ENCODE measurements at places on chromosomes 5 and 9.
A peak's percentile ranks its signal among the peaks of the same experiment; 100 is the strongest.

DNA sequence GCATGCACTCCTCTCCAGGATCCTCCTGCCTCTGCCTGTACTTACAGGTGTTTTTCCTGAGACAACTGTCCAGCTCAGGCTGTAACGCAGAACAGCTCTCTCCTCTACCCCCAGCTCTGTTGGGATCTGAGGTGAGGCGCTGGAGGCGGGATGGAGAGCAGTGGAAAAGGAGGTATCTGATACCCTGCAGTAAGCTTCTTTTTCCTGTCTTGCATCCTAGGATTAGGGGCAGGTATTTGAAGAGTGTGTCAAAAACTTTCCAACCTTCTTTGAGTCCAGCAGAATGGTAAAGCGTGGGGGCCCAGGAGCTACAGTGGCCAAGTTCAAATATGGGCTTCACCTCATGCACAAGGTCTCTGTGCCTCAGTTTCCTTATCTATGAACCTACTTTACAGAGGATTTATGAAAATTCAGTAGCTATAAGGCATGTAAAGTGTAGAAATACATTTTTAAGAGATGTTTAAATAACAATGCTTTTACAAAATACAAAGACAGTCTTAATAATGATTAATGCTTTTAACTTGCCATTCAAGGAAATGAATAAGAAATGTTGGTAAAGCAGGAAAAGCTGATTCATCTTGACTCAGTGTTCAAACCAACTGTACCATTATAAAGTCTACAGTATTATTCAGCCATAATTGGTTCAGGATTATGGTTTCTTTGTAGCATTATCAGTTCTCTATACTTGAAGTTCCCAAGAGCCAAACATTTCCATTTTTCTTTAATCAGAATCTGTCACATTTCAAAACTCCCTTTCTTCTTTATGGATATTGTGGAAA lies 26.1 kb downstream of the MAP1B start:
- no peak for DNase-seq

DNA sequence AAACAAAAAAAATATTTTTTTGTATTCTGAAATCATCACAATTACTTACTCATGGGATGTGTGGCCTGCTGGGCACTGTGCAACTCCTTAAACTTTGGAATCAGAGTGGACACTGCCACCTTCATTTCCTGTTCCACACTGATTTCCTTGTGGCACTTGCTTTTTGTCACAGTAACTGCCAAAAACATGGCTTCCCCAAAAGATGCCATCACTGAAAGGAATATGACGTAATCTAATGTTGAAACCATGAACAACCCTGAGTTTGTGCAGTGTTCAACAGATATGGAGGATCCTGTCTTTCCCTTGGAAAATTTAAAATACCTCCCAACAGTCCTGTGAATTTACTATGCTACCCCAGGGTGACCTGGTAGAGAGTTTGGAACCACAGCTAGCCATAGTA lies 12.6 kb upstream of the IL12B start:
- DNase-seq: no peak

- peak; percentile 66 for DNase-seq
Observed at GRCh38 chr5:177453852-177454396, 7.3 kb downstream of the PRR7 start.

GRCh38 chr5:54909911-54910870 lies 75.2 kb downstream of the ESM1 start:
- DNase-seq: no peak

GRCh38 chr5:124614836-124615385 lies 131.5 kb downstream of the ZNF608 start:
- DNase-seq: no peak

GRCh38 chr5:92313385-92313784 lies 930.3 kb upstream of the ARRDC3 start:
- no peak for DNase-seq

- DNase-seq: no peak
Observed at GRCh38 chr5:81286059-81286617, 15.2 kb upstream of the ZCCHC9 start.

DNA sequence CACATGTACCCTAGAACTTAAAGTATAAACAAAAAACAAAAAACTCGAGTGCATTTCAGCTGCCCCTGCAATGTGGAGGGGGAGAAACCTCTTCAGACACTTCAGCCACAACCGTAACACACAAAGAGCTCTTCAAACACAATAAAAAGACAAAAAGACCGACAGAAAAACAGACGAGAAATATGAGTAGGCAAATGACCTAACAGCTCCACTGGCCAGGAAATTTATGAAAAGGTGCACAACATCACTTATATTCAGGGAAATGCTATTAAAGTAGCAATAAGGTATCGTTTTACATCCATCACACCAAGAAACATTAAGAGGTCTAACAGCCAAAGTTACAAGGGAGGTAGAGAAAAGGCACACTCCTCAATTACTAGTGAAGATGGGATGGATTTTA lies 6.2 kb downstream of the ZBED3 start:
- DNase-seq: no peak

DNA sequence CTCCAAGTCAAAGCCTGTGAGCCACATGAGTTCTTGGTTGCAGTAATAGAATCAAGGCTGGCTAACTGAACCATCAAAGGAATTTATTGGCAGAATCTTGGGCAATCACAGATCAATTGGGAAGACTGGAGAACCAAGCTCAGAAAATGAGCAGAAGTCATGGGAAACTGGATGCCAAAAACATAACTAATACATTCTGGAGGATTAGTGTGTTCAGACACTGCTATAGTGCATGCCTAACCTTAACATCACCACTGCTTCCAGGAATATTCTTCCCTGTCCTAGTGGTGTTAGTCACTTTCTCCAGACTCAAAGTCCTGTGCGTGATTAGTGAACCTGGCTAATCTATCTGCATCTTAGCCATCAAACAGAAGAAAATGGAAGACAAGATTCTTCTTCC lies 843.7 kb downstream of the EFNA5 start:
- DNase-seq: no peak

DNA sequence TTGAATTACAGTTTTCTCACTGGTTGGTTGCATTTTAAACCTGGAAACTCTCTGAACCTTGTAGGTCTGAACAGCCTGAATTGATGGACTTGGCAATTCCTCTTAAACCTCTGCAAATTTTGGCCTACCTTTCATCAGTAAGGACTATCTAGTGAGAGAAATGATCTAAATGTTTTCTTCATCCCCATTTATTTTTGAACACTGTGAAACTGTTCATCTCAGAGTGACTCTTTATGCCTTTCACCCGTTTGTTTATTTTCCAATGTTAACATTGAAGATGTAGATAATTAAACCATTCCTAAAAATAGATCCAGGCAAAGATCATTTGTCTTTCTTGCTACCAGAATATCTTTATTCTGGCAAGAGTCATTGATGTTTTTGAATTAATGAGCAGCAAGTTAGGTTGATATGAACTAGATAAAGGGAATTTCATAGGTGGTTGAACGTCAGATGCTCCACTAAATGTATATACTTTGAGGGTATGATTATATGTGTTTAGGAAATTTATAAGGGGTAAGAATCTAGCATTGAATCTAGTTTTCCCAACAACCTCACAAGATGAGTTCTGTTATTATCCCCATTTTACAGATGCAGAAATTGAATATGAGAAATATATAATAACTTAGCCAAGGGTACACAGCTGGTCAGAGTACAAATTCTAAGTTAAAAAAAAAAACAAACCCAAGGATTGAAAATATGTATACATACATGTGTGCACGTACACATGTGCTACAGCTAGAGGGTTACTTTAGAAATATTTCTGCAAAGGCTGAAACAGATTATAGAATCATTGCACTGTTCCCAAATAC lies 3.4 kb downstream of the CPEB4 start:
- no peak for DNase-seq

DNA sequence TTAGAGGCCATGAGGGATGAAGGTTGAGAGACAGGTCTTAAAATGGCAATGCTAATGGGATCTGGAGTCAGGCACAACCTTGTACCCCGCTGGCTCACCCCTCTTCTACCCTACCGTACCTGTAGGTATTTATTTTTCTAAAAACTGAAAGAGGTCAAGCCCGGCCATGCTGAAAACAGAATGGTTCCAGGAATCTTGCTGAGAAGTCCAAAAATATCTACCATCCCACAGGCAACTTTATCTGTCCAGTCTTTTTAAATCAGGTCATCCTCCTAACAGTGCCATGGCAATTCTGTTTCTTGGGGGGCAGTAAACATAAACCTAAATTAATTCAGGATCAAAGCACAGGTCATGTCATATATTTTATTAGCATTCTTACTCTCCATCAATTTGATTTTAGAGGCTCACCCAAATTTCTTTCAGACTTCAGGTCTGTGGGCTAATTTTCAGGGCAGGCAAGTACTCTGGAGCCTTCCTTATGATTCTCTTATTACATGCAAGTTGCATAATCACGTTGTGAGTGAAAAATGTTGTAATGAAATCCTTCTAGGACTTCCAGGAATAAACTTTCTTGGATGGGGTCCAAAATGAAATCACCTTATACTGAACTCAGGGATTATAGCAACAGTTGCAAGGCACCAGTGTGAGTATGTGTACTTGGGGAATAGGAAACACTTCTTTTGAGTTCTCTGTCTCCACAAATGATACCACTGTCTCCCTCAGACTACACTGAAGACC lies 102.7 kb upstream of the NREP start:
- DNase-seq: no peak

- no peak for DNase-seq
Observed at GRCh38 chr9:121662359-121662758, 10.9 kb downstream of the DAB2IP start.

GRCh38 chr5:167642779-167643517 lies 648.5 kb upstream of the WWC1 start:
- DNase-seq: no peak

DNA sequence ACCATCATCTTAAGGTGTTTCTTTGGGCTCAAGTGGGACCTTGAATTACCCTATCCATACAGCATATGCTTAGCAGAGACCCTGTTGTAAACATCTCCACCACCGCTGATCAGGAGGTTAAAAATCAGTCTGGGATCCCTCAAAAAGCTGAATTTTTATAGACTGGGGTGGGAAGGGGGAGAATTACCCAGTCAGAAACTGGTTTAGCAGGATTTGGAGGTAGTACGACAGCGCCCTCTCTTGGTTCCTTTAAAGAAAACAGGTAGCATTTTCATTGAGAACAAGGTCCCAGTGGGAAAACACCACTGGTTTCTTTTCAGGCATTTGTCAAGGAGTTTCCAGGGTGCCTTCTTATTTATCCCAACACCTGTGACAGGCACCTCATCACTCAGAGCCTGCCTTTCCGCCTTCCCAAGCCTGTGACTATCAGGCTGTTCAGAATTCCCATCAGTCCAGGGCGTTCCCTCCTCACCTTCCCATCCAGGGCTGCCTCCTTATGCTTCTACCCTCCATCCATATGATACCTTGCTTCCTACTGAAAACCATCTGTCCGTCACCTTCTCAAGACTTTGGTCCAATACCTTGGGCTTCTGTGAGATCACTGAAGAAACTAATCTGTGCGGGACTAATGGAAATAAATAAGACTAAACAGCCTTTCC lies 203.8 kb upstream of the RAI14 start:
- no peak for DNase-seq

DNA sequence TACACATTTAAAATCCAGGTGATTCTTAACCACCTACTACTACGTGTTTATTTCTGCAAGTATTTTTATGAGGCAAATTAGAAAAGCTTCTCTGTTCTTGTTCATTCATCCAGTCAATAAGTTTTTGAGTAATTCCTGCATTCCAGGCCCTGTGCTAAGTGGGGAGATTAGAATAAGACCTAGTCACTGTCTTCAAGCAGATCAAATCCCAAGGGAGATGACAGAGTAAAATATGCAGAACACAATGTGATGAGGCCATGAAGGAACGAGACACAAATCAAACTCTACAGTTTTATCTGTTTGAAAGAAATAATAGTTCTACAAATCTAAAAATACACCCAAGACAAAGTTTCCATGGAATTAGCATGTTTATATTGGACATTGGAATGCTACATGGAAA lies 158.8 kb downstream of the CEP120 start:
- DNase-seq: no peak

DNA sequence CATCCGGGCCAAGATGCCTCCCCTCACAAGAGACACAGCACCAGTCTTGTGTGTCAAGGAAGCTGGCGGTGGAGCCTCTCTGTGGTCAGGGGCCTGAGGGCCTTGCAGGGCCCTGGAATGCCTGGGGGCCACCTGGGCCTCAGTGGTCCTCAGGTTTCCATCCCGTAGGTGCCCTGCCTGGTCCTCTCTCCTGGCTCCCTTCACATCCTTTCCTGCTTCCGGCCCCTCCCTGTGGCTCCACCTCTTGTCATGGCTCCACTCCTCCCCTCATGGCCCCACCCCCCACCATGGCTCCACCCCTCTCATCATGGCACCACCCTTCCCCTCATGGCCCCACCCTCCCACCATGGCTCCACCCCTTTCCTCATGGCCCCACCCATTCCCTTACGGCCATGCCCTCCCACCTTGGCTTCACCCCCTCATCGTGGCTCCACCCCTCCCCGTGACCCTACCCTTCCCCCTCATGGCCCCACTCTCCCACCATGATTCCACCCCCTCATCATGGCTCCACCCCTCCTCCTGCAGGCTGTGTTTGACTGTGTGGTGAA lies 175.8 kb downstream of the CACNA1B start:
- DNase-seq: peak; percentile 9

DNA sequence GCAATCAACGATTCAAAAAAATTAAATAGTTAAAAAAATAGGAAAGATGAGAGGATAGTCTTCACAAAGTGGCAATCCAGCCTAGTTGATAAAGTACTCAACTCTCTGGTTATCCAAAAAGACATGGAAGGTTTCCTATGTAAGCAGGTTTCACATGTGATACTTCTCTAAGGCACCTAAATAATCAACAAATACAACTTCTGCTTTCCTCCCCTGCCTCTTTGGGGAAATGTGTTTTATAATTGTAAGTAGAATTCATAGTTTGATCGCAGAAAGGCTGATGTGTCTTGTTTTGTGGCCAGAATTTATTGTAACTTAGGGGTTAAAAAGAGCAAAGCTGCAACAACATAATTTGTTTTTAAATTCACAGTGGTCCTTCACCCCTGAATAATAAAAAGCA lies 855.5 kb upstream of the DMAC1 start:
- no peak for DNase-seq

DNA sequence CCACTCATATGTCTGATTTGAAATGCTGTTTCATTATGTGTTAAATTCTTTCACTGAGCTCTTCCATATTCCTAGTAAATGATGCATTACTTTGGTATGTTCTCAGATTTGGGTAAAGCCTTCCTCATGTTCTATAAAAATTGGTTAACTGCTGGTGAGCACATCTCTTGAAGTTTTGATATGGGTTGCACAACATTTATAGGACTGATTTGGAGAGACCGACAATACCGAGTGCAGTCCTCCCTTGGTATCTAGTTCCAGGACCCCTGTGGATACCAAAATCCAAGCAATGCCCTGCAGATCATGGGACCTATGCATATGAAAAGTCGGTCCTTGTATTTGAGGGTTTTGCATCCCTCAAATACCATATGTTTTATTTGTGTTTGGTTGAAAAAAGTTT lies 37.8 kb downstream of the WDR36 start:
- no peak for DNase-seq

DNA sequence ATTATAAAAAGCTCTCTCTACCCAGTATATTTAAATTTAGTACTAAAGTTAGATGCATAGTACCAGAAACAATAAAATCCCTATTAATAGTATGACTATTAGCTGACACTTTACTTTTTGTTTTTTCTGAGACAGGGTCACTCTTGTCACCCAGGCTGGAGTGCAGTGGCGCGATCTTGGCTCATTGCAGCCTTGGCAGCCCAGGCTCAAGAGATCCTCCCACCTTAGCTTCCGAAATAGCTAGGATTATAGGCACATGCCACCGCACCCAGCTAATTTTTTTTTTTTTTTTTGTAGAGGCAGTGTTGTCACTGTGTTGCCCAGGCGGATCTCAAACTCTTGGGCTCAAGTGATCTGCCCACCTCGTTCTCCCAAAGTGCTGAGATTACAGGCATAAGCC lies 8.0 kb downstream of the CCNG1 start:
- no peak for DNase-seq

- no peak for DNase-seq
Observed at GRCh38 chr9:96169484-96169883, 132.5 kb downstream of the HSD17B3 start.
